Smooth muscle cell of bladder (primary cell): ENCODE measurements at places on chromosomes 1 and 21. TPM values are rescaled to one million over a fixed set of nuclear protein-coding genes. Genes with fewer than 3 reads are reported as not detected.

The POU2F1 gene
- total RNA-seq = 2.4 and 2.8 TPM in 2 replicates

The GPR137B gene
- 12.2 and 21.6 TPM in 2 replicates for total RNA-seq

The ADORA1 gene
- total RNA-seq = 16.5 and 19.5 TPM in 2 replicates

The SCCPDH gene
- 43.0 and 47.5 TPM in 2 replicates for total RNA-seq

The CCT8 gene
- total RNA-seq = 223 and 234 TPM in 2 replicates

The OR2L2 gene
- under 0.01 TPM in 1 of 2 replicates, not detected in the other for total RNA-seq

The TAS1R1 gene
- total RNA-seq = not detected in 2 replicates

The CD5L gene
- total RNA-seq = not detected in 2 replicates

The IKBKE gene
- total RNA-seq = 11.5 and 12.2 TPM in 2 replicates

The DNM3 gene
- total RNA-seq = 0.46 and 0.71 TPM in 2 replicates

The CHIA gene
- not detected in 2 replicates for total RNA-seq

The AK2 gene
- 71.7 and 93.1 TPM in 2 replicates for total RNA-seq

The TMEM50B gene
- total RNA-seq = 22.0 and 32.1 TPM in 2 replicates

The PARS2 gene
- 3.3 and 4.6 TPM in 2 replicates for total RNA-seq

The PGLYRP3 gene
- not detected in 2 replicates for total RNA-seq

The SELL gene
- total RNA-seq = 0.09 and 0.14 TPM in 2 replicates

The OR2L3 gene
- total RNA-seq = not detected in 2 replicates

The DISP3 gene
- total RNA-seq = under 0.01 TPM in 2 replicates

The TMEM51 gene
- 6.8 and 8.8 TPM in 2 replicates for total RNA-seq

The KRTAP19-1 gene
- total RNA-seq = not detected in 2 replicates

The ZNF593OS gene
- total RNA-seq = not detected in 2 replicates

The OR4F29 gene
- total RNA-seq = 0.09 and 0.14 TPM in 2 replicates
